Left cardiac atrium (tissue), 4 donors: ENCODE measurements at places on chromosomes 4 and X.
A peak's percentile ranks its signal among the peaks of the same experiment; 100 is the strongest.

DNA sequence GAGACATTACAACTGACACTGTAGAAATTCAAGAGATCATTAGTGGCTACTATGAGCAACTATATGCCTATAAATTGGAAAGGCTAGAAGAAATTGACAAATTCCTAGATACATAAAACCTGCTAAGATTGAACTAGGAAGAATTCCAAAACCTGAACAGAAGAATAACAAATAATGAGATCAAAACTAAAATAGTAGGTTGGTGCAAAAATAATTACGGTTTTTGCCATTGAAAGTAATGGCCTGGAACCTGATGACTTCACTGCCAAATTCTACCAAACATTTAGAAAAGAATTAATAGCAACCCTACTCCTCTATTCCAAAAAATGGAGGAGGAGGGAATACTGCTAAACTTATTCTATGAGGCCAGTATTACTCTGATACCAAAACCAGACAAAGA is 824.9 kb downstream of the KLHL13 start:
- no peak for DNase-seq

DNA sequence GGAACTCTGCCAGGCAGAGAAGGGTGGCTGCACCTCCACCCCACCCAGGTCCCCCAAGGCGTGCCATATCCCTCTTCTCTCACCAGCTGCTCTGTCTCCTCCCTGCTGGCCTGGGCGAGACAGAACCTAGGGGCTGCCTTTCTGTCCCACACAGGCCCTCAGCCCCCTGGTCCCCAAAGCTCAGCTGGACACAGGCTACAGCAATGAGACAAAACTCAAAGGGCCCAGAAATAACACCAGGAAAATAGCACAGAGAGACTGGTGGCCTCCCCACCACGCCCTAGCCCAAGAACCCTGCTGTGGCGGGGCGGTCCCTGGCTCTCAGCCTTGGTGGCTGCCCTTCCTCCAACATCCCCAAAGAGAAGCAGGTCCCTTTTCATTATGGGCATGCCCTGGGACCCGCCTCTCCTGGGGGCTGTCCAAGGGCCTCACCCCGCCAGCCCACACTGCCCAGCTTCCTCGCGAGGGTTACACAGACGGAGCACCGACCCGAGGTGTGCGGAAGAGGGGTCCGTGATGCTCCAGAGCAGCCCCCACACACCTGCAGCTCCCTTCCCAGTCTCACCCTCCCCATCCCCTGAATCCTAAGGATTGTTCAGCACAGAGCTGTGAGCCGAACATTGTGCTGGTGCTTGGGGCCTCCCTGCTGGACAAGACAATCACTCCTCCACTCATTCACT is 67.7 kb upstream of the HMX1 start:
- no peak for DNase-seq

DNA sequence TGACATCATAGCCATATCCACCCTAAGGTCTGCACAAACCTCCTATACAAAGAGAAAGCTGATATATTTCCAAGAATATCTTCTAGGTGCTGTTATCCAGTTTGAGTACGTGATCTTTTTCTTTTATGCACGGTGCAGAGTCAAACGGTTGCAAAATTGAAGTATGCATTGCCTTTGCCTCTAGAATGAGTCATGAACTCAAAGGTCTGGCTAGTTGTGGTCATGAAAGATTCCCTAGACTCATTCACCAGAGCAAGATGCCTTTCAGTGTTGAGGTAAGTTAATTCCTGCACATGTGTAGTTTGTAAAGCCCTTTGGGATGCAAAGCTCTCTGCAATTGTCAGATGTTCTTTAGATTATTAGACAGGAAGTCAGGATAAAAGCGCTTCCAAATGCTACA is 704.4 kb downstream of the PCDH19 start:
- DNase-seq, result no peak

- no peak for DNase-seq
Observed at GRCh38 chr4:164116286-164116685, 621.8 kb downstream of the TMA16 start.

- DNase-seq, result no peak
Observed at GRCh38 chr4:101818362-101818761, 27.8 kb downstream of the BANK1 start.

DNA sequence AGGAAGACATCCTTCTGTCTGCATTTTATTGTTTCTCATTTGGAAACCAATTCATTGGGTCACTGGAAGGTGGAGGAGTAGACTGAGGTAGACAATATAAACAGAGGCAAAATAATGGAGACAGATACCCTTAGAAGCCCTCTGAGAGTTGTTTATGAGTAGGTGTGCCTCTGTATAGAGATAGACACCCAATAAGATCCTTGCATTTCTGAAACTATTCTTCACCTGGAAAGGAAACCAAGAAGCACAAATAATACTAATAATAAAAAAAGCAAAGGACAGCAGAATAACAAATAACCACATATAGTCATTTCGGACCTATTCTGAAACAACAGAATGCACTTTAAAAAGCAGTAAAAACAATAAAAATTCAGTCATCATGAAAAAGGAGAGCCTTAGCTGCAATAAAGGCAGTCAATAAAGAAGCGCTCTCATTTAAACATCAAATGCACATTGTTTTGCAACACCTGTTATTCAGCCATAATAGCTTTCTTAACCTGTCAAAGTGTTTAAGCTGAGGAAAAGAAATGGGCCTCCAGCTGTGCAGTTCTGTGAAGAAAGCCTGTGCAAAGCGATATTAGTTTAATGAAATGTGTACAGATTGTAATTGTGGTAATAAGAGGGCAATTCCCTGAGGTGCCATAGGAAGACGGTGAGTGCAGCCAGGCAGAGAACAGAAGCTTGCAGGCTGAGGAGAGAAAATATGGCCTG is 904.2 kb downstream of the STPG2 start:
- DNase-seq, result no peak

DNA sequence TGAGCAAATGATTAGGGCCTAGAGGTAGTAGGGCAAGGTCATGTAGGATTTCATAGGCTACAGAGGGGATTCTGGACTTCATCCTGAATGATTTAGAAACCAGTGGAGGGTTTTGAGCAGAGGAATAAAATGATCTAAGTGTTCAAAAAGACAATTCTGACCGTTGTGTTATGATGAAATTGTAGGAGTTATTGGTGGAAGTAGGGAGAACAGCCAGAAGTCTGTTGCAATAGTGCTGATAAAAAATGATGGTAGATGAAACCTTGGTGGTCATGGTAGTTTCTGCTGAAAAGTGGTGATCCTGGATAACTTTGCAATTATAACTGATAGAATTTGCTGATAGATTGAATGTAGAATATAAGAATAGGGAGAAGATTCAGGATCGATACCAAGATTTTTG is 60.2 kb downstream of the MID1IP1 start:
- no peak for DNase-seq

DNA sequence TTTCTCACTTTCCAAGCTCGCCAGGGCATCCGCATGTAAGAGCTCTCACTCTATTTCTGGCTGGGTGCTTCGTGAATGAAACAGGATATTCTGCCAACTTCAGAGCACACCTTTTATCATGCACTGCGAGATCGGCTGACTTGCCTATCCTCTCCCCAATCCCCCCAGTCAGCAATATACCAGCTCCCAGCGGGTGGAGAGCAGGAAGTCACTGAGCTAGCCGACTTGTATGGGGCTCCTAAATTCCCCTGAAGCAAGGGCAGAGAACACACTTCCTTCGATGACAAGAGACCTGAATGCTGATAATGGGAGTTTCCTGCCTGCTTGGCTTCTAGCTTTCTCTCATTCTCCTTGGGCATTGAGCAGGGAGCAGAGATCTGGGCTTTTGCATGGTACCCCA is 33.8 kb upstream of the MAMLD1 start:
- DNase-seq, result no peak

DNA sequence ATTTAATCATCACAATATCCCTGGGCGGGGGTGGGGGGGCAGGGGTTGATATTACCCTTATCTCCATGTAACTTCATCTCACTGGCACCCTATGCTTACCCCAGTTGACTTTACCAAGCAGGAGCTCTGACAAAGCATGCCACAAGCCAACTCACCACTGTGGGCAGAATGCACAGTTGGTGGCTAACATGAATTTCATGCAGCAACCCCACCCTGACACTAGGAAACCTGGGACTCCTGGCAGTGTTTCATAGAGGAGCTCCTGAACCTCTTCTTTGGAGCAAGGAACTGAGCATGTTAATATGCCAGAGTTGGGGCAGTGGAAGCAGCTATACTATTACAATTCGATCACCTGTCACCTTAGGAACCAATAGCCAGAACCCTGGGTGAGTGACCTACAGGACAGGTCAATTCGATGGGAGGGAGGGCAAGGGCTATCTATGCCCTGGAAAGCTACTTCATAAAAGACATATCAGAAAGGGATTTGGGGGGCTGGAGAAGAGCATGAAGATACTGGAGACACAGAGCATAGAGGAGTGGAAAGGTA is 97.2 kb upstream of the ACSL4 start:
- no peak for DNase-seq

DNA sequence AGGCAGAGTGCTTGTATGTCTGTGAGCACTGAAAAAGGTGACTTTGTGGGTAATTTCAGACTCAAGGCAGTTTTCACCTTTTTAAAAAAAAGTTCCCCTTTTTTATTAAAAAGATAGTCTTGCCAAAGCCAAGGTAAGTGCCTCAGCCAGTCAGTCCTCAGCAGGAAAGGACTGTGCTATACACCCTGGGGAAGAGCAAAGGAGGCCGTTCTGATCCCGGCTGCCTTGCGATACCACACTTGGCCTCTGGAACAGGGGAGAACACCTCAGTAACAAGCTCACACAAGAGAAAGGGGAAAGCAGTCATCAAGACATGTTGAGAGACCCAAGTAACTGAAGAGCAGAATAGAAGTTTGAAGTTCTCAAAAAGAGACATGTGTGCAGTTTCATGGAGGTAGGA is 541.7 kb downstream of the BCOR start:
- no peak for DNase-seq

DNA sequence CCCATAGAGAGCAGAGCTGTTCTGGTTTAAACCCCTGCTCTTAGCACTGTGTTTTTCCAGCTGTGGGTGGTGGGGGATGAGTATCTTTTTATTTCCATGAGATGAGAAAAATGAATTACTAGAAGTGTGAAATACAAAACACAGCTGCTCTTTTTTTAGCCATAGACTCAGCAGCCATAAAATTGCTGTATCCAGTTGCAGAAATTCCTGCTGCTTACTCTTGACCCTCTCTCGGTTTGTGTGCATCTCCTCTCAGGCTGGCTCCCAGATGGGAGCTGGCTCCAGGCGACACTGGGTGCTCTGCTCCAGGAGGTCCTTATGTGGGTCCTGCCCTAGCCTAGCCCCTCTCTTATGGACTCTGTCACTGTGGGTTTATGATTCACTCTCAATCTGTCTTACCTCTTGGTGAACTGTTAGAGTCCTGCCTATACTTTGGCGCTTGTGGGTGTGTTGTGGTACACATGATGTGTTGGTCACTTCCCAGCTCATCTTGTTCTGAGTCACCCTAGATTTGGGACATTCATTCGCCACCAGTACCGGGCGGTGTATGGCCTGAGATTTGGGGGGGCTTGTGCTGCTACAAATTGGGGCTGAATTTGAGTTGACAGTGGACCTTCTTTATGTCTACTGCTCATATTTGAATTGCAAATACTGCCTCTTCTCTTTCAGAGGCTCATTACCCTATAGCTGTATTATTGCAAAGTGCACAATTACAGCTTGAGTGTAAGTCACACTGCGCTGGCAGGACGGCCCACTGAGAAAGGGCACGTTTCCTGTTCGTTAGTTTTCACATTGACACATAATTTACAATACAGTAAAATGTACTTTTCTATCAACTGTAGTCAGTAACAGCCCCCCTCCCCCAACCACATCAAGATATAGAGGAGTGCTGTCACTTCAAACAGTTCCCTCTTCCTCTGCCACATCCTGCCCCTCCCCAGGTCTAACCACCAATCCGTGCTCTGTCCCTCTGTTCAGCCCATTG is 46.9 kb upstream of the MSANTD1 start:
- no peak for DNase-seq

GRCh38 chrX:120316587-120317283 is 5.5 kb upstream of the TMEM255A start:
- no peak for DNase-seq

DNA sequence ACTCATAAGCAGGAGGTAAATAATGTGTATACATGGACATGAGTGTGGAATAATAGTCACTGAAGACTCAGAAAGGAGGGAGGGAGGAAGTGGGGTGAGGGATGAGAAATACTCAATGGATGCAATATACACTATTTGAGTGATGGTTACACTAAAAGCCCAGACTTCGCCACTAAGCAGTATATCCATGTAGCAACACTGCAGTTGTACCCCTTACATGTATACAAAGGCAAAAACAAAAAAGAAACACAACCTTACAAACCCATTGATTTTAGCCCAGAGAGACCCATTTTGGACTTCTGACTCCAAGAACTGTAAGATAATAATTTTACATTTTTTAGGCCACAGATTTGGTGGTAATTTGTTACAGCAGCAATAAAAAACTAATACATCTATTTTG is 51.5 kb downstream of the VMA21 start:
- no peak for DNase-seq

- no peak for DNase-seq
Observed at GRCh38 chr4:164384416-164384815, 369.5 kb upstream of the SMIM31 start.

DNA sequence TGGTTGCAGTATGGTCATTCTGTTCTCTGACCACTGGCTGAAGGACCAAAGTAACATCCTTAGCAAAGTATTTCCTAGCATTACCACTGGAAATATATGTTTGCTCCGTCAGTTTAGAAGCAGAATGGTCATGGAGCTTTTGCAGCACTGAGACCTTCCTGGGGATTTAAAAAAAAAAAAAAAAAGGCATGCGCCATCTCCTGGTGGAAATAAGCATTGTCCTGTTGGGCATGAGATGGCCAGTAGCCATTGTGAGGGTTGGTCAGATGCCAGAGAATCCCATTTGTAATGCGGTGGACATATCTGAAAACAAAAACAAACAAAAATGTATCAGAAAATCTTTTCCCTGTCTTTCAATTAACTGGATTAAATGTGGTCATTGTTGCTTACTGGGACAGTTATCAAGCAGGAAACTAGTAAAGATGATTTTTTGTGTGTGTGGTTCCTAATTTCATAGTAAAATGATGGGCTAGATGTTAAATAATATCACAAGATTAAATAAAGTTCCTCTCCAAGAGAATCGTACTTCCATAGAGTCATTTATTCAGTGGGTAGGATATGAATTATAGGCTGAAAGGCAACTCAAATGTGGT is 139.6 kb downstream of the SOWAHB start:
- DNase-seq, result no peak

- no peak for DNase-seq
Observed at GRCh38 chr4:38889143-38889542, 21.5 kb downstream of the FAM114A1 start.

DNA sequence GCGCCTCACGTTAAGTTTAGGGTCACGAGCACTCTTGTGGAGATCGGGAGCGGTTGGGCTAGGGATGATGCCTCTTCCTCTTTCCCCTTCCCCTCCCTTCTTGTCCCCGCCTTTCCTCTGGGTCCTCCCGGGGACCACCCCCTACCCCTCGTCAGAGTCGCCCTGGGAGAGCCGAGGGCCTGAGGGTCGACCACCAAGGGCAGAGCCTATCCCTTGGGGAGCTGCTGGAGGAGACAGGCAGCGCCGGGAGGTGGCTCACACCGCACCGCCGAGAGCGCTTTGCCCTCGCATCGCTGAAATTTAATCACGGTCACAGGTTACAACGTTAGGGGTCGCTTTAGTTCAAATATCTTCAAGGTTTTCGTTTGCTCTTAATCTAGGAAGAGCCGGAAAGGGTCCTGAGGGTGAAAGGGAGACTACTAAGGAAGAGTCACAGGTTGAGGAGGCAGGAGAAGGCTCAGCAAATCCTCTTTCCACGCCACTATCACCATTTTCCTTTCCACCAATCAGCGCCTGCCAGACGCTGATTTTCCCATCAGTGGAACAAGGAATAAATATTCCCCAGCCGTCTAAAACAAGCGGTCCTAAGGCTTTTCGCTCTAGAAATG is 528 bp upstream of the SNCA start:
- DNase-seq, result peak; percentile 26
